ENCODE measurements at places on chromosomes 5 and 9. TPM values are rescaled to one million over a fixed set of nuclear protein-coding genes. Genes with fewer than 3 reads are reported as not detected.

GRCh38 chr5:82765765-82766164 lies 311.4 kb downstream of the TMEM167A start:
- no peaks in the 10 kb centered on the region for H3K36me3 ChIP-seq
- H3K27me3 ChIP-seq, result no peaks in the 10 kb centered on the region
- H3K27ac ChIP-seq, result no peak overlapping the region
- H3K4me1 ChIP-seq, result no peaks in the 10 kb centered on the region
- no peak overlapping the region for H3K4me3 ChIP-seq
- no peak for DNase-seq

- no peaks in the 10 kb centered on the region for H3K27me3 ChIP-seq
- no peaks in the 10 kb centered on the region for H3K4me1 ChIP-seq
- no peaks in the 10 kb centered on the region for H3K36me3 ChIP-seq
- H3K27ac ChIP-seq, result no peak overlapping the region
- no peak for DNase-seq
- no peak overlapping the region for H3K4me3 ChIP-seq
These were observed 503.4 kb downstream of the PDE4D start for GRCh38 chr5:59390074-59390659.

DNA sequence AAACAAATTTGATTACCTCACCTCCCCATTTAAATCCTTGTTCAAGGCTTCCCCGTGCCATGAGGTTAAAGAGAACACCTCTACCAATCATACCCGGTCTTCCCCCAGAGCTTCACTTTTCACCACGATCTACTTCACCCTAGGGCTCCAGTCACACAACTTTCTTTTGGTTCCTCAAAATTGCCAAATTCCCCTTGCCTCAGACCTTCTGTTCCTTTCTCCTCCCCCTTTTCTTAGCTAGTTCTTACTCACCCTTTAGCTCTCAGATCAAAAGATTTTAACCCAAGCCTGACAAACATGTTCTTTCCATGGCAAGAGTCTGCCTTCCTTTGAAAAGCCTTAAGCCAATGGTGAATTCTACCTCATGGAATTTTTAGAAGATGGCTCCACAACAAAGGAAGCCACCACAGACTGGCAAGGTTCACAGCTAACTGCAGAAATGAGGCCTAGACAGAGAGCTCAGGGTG lies 56.7 kb downstream of the MAPKAP1 start:
- H3K4me3 ChIP-seq, result no peak overlapping the region
- peaks cover 21% of the 10 kb centered on the region for H3K4me1 ChIP-seq
- H3K27ac ChIP-seq, result no peak overlapping the region
- no peaks in the 10 kb centered on the region for H3K36me3 ChIP-seq
- no peaks in the 10 kb centered on the region for H3K27me3 ChIP-seq

- H3K4me3 ChIP-seq, result peak overlapping the region; percentile 19
- H3K27ac ChIP-seq, result no peak overlapping the region
- peaks cover 73% of the 10 kb centered on the region for H3K36me3 ChIP-seq
- no peak for DNase-seq
- H3K27me3 ChIP-seq, result no peaks in the 10 kb centered on the region
These were observed 5.2 kb downstream of the HSPA5 start for GRCh38 chr9:125235804-125236519.

- H3K27me3 ChIP-seq, result no peaks in the 10 kb centered on the region
- no peak for DNase-seq
- no peaks in the 10 kb centered on the region for H3K4me1 ChIP-seq
- no peak overlapping the region for H3K4me3 ChIP-seq
These were observed 23.1 kb downstream of the SKP1 start for GRCh38 chr5:134153657-134154056.

- H3K4me1 ChIP-seq, result no peaks in the 10 kb centered on the region
- no peaks in the 10 kb centered on the region for H3K36me3 ChIP-seq
- peak overlapping the region; percentile 41 for H3K27ac ChIP-seq
These were observed 130.1 kb downstream of the RPS23 start for GRCh38 chr5:82147860-82148573.

GRCh38 chr5:129962506-129962905 lies 58.2 kb downstream of the CHSY3 start:
- no peaks in the 10 kb centered on the region for H3K27me3 ChIP-seq
- H3K4me3 ChIP-seq, result no peak overlapping the region
- no peak for DNase-seq

DNA sequence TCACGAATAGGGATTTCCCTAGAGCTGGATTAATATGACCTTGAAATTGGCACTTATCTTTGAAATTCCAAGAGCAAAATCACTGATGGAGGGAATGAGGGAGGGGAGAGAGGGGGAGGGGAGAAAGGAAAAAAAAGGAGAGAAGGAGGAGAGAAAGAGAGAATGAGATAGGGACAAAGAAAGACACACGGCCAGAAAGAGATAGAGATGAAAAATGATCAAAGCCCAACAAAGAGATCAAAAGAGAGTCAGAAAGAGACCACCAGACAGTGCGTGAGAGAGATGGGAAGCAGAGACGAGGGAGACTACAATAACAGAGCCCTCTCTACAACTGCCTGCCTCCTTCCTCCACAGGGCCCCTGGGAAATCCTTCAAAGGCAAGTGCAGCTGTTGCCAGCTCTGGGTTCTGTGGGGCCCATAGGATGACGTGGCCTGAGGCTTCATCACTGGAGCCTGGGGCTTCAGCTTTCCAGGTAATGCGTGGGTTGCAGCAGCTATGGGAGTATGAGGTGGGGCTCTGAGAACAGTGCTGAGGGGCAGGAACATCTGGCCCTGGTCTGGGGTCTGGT lies 58.3 kb upstream of the SHB start:
- no peaks in the 10 kb centered on the region for H3K36me3 ChIP-seq
- no peak overlapping the region for H3K27ac ChIP-seq
- H3K27me3 ChIP-seq, result no peaks in the 10 kb centered on the region
- no peak for DNase-seq

SLC4A9 gene
- not detected for total RNA-seq

GRCh38 chr5:171667341-171668096 lies 118.1 kb upstream of the SMIM23 start:
- no peaks in the 10 kb centered on the region for H3K4me1 ChIP-seq
- H3K27me3 ChIP-seq, result no peaks in the 10 kb centered on the region
- no peak overlapping the region for H3K27ac ChIP-seq
- H3K4me3 ChIP-seq, result peak overlapping the region; percentile 12
- no peaks in the 10 kb centered on the region for H3K36me3 ChIP-seq

FAM13B gene
- 37.1 TPM for total RNA-seq

DNA sequence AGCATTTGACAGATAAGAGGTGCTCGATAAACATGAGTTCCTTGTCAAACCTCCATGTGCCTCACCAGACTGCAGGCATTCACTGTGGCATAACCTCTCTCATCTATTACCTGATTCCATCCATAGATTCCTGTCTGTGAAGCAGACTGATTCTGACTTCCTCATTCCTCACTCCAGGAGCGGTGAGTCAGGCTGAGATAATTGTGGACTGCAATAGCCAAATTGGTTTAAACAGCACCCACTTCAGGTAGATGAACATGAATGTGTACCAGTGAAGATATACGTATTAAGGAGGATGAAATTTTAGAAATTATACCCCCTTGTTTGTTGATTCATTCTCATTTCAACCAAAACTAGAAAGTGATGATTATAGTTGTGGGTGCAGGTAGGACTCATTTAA lies 391.2 kb downstream of the HINT1 start:
- no peaks in the 10 kb centered on the region for H3K4me1 ChIP-seq
- H3K27me3 ChIP-seq, result no peaks in the 10 kb centered on the region
- H3K36me3 ChIP-seq, result no peaks in the 10 kb centered on the region
- no peak for DNase-seq

CYLC2 gene
- not detected for total RNA-seq

- no peaks in the 10 kb centered on the region for H3K36me3 ChIP-seq
- no peak overlapping the region for H3K27ac ChIP-seq
- no peaks in the 10 kb centered on the region for H3K27me3 ChIP-seq
- H3K4me3 ChIP-seq, result no peak overlapping the region
- no peaks in the 10 kb centered on the region for H3K4me1 ChIP-seq
- DNase-seq, result no peak
These were observed 34.5 kb upstream of the SLC46A2 start for GRCh38 chr9:112925058-112925641.

DNA sequence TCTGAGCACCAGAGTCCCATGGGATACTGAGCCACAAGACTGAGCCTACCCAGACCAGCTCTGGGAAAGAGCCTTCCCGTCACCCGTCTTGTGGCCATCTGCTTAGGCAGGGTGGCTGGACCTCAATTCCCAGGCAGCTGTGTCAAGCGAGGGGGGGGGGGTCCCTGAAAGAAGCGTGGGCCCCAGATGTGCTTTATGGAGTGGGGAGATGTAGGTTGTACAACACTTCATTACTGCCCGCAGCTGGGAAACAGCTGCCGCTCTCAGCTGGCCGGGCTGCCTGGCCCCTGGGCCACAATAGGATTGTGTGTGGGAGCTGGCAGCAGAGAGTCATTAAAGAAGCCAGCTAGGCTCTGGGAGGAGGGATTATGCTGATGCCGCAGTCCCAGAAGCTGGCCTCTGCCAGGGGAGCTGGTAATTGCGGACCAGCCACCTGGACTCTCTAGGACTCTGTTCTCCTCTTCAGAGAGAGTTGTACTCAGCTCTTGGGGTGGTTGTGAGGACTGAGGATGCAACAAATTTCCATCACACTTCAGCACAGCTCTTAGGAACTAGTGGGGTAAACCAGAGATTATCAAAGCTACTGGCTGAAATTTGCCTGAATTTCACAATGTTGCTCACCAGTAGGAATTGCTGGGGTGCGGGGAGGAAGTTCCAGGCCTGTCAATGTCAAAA lies 145.4 kb downstream of the GADD45G start:
- no peaks in the 10 kb centered on the region for H3K27me3 ChIP-seq
- H3K4me3 ChIP-seq, result no peak overlapping the region
- H3K4me1 ChIP-seq, result no peaks in the 10 kb centered on the region
- DNase-seq, result no peak
- H3K27ac ChIP-seq, result no peak overlapping the region

- no peaks in the 10 kb centered on the region for H3K4me1 ChIP-seq
- no peak overlapping the region for H3K27ac ChIP-seq
- H3K36me3 ChIP-seq, result no peaks in the 10 kb centered on the region
- DNase-seq, result no peak
- no peaks in the 10 kb centered on the region for H3K27me3 ChIP-seq
These were observed 118.4 kb downstream of the GDNF start for GRCh38 chr5:37721447-37721871.

PCDHGA2 gene
- 7.5 TPM for total RNA-seq

- no peak for DNase-seq
- no peaks in the 10 kb centered on the region for H3K27me3 ChIP-seq
- no peak overlapping the region for H3K4me3 ChIP-seq
- no peak overlapping the region for H3K27ac ChIP-seq
- H3K36me3 ChIP-seq, result no peaks in the 10 kb centered on the region
- no peaks in the 10 kb centered on the region for H3K4me1 ChIP-seq
These were observed 435.4 kb downstream of the MTRR start for GRCh38 chr5:8304341-8304740.

KLF4 gene
- total RNA-seq, result 62.9 TPM

EMB gene
- 7.3 TPM for total RNA-seq

GRCh38 chr9:107635803-107636174 lies 146.2 kb upstream of the KLF4 start:
- DNase-seq, result no peak
- H3K36me3 ChIP-seq, result no peaks in the 10 kb centered on the region
- peak overlapping the region; percentile 8 for H3K27ac ChIP-seq
- H3K4me3 ChIP-seq, result no peak overlapping the region

KCNN2 gene
- 12.6 TPM for total RNA-seq

PFN3 gene
- not detected for total RNA-seq

TPPP gene
- total RNA-seq, result 12.2 TPM

DNA sequence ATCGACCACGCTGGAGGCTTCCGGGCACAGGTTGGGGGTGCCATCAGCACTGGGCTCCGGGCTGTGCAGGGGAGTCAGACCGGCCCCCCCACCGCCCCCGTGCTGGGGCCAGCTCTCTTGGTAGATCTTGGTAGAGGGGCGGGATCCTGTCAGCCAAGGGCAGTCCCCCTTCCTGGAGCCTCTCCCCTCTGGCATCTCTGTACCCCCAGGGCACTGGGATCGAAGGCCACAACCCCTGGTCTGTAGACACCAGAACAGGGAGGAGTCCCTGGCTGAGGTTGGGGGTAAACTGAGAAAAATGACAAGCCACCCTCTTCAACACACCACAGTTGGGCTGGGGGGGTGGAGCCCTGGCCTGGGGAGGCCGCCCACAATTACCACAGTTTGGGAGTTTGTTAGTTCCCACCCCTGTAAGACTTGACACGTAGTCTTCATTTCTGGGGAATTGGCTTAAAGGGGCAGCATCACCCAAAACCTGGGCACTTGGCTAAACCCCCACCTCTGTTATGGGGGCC lies 882 bp downstream of the CERCAM start:
- peak overlapping the region; percentile 94 for H3K4me3 ChIP-seq
- no peaks in the 10 kb centered on the region for H3K27me3 ChIP-seq
- no peaks in the 10 kb centered on the region for H3K36me3 ChIP-seq
- peaks cover 5% of the 10 kb centered on the region for H3K4me1 ChIP-seq

GRCh38 chr9:121393318-121393717 lies 23.3 kb upstream of the STOM start:
- DNase-seq, result no peak
- H3K4me3 ChIP-seq, result no peak overlapping the region
- no peak overlapping the region for H3K27ac ChIP-seq
- no peaks in the 10 kb centered on the region for H3K36me3 ChIP-seq

- DNase-seq, result no peak
- no peak overlapping the region for H3K4me3 ChIP-seq
- H3K4me1 ChIP-seq, result no peaks in the 10 kb centered on the region
- H3K27ac ChIP-seq, result no peak overlapping the region
- no peaks in the 10 kb centered on the region for H3K36me3 ChIP-seq
These were observed 149.7 kb downstream of the ATP10B start for GRCh38 chr5:160702311-160702803.

GRCh38 chr5:179820483-179821297 lies at the start of gene SQSTM1:
TSS of gene SQSTM1 (plus strand) at chr5:179820905. CDS start at chr5:179820937, 32 bp downstream.
- peak within 1 kb of the TSS; percentile 76 for H3K4me3 ChIP-seq
- H3K4me1 ChIP-seq, result peaks cover 79% of the 10 kb centered on the region
- DNase-seq, result peak; percentile 79
- H3K27ac ChIP-seq, result peak within 1 kb of the TSS; percentile 100
- H3K36me3 ChIP-seq, result peaks cover 39% of the 10 kb centered on the region
- H3K27me3 ChIP-seq, result no peaks in the 10 kb centered on the region

- H3K27ac ChIP-seq, result no peak overlapping the region
- H3K36me3 ChIP-seq, result no peaks in the 10 kb centered on the region
- H3K27me3 ChIP-seq, result no peaks in the 10 kb centered on the region
- H3K4me3 ChIP-seq, result no peak overlapping the region
These were observed 407.9 kb upstream of the CYLC2 start for GRCh38 chr9:102587281-102587680.

- H3K4me3 ChIP-seq, result no peak overlapping the region
- H3K27me3 ChIP-seq, result no peaks in the 10 kb centered on the region
- no peak overlapping the region for H3K27ac ChIP-seq
- no peaks in the 10 kb centered on the region for H3K36me3 ChIP-seq
- no peaks in the 10 kb centered on the region for H3K4me1 ChIP-seq
These were observed 1.2 kb upstream of the INSL6 start for GRCh38 chr9:5186416-5187169.

DNA sequence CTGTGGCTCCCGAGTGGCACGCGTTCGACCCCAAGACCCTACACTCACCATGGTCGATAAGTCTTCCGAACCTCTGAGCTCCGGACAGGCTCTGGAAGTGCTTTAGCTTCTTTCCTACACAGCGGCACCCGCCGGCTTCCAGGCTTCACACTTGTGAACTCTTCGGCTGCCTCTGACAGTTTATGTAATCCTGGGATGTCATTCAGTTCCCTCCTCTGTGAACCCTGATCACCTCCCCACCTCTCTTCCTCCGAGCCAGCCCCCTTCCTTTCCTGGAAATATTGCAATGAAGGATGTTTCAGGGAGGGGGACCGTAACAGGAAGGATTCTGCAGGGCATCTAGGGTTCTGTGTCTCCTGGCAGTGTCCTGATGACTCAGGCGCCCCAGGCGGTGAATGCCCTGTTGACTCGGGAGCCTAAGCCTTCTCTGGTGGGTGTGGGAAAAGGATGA lies at the start of gene CD14:
CD14 (minus strand) TSS at position 155 of the 451 bp plus-strand sequence; CDS start at position 51, 104 bp downstream.
- H3K27ac ChIP-seq, result peak within 1 kb of the TSS; percentile 72
- peaks cover 18% of the 10 kb centered on the region for H3K4me1 ChIP-seq
- no peaks in the 10 kb centered on the region for H3K27me3 ChIP-seq
- DNase-seq, result peak; percentile 77
